ENCODE measurements at places on chromosomes 2 and 18.

DNA sequence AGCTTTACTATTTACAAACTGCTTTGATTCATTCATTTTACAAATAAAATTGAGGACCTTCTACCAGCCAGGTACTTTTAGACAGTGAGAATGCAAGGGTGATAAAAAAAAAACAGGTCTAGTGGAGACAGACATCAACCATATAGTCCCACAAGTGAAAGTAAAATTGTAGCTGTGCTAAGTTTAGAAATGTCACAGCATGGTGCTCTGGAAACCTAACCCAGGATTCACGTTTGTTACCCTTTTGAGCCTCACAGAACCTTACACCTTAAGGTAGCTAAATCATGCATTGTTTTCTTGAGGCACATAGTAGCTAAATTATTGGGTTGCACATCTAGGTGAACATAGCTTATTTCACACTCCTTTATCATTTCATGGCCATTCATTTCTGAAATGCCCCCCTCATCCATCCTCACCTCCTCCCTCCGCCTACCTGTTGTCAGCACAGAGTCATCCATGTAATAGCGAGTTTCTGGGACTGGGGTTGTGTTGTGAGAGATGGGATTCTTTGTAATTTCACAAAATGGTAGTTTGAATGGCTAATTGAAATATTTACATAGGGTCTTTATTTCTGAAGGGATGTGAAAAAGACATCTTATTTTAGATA, 7.1 kb downstream of the MTA3 start:
- DNase-seq, result no peak

- no peak for DNase-seq
Observed at GRCh38 chr2:186484062-186484735, 1.9 kb upstream of the ZC3H15 start.

DNA sequence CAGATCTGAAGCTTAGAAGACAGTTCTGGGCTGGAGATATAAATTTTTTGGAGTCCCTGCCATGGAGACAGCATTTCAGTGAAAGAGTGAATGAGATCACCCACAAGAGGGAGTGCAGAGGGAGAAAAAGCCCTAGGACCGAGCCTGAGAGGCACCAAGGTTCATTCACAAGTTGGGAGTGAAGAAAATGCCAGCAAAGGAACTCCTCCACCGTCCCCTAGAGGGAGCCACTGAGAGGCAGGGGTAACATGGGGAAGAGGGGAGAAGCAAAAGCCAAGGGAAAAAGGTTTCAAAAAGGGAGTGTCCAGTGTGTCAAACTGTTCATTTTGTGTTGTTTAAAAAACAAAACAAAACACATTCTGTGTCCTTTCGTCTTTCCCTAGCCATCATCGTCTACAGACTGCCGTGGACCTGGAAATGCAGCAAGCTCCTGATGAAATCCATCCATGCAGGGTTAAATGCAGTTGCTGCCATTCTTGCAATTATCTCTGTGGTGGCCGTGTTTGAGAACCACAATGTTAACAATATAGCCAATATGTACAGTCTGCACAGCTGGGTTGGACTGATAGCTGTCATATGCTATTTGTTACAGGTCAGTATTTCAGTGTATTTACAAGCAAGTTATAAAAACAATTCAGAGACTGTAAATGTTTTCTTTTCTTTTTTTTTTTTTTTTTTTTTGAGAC, 19.1 kb downstream of the CYBRD1 start:
- DNase-seq, result no peak

DNA sequence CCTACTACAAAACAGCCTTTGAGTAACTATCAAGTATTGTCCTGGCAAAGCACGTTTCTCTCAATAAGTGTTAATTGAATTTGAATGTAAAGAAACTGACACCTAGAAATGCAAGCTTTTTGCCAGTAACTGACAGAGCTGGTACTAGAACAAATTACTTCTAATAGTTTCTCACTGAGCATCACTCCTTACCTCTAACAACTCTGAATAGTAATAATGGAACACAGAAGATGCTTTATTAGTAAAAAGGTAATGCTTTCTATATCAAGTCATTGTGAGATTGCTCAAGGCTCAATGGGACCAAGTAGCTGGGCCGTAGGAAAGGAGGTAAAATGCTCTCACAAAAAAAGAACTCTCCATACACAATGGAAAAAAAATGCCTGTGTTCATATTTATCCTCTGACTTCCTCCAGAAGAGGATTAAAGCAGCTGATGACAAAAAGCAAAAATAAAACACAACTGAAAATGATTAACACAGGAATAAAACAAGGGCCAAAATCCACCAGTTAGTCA, 11.8 kb downstream of the RASGRP3 start:
- DNase-seq, result no peak

DNA sequence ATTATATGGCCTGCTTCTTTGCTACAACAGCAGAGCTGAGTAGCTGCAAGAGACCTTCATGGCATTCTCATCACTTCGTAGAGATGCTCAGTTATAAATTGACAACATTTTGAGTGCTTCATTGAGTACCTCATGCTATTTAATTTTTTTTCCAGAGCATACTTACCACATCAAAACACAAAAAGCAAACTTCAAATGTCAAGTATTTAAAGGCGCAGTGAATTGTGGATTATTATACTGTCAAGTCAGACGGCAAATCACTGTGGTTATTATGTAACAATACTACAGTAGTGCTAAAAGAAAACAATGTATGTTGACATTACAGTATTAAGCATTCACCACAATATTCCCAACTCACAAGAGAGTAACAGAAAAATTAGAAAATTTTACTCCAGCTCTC, 12.5 kb downstream of the ZC3H8 start:
- no peak for DNase-seq

DNA sequence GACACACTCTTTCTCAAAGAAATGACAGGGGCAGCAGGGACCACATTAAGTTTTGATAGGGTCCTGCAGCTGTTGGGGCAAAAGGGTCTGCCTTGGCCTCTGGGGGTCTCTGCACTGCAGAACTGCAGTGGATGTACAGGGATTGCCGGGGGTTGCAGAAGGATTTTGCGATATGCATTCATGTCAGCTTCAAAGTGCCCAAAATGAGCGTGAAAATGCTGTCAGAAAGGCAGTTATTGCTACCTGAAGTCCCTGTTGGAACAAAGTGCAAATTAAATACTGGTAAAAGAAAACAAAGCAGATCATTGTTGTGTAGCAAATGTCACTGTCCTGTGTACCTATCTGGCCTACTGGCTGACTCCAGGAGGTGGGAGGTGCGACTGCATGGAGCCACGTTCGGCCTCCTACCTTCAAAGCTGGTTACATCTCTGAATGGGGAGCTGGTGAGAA, 78.8 kb upstream of the MAP4K3 start:
- DNase-seq, result no peak

- no peak for DNase-seq
Observed at GRCh38 chr18:31070206-31070605, 27.7 kb upstream of the DSC3 start.

DNA sequence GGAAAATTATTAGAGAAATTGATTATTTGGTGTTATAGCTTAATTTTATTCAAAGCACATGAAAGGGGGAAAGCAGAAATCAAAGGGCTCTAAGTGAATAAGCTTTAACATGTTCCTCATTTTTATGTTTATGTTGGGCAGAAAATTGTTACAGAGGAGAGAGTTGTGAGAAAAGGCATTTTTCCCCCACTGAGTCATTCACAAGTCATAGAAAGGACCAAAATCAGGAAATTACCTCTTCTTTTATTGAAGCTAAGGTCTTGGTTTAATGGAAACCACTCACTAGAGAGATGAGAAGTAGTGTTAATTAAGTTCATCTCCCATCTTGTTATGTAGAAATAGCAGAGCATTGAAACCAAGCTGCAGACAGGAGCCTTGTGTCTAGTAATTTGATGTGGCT, 175.3 kb upstream of the THUMPD2 start:
- no peak for DNase-seq

DNA sequence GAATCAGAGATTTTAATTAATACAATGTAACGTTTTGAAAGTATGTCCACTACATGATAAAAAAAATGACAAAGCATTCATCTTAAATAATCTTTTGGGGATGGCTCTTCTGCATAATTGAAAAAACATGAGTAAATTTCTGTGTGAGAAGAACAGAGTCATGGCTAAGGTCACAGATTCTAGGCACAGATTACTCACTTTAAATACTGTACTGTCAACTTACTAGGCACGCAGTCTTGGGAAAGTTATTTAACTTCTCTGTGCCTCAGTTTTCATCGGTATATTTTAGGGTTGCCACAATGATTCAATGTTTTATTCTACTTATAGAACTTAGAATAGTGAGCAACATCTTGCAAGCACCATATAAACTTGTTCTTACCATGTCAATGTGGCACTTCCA, 49.2 kb downstream of the TMEFF2 start:
- DNase-seq, result no peak

DNA sequence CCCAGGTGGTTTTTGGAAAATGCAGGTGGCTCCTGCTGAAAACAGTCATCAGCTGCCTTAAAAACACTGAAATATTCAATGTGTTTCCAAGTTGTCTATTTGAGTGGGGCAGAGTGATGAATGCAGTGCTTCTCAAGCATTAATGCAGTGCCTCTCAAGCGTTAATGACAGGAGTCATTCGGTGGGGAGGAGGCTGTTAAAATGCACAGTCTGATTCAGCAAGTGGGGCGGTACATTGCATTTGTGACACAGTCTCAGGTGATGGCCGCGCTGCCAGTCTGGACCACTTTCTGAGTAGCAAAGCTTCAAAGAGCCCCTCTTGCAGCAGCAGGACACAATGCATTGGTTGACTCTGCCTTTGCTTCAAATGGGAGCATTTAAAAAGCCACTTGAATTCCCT, 231.4 kb upstream of the RGPD4 start:
- DNase-seq, result no peak

DNA sequence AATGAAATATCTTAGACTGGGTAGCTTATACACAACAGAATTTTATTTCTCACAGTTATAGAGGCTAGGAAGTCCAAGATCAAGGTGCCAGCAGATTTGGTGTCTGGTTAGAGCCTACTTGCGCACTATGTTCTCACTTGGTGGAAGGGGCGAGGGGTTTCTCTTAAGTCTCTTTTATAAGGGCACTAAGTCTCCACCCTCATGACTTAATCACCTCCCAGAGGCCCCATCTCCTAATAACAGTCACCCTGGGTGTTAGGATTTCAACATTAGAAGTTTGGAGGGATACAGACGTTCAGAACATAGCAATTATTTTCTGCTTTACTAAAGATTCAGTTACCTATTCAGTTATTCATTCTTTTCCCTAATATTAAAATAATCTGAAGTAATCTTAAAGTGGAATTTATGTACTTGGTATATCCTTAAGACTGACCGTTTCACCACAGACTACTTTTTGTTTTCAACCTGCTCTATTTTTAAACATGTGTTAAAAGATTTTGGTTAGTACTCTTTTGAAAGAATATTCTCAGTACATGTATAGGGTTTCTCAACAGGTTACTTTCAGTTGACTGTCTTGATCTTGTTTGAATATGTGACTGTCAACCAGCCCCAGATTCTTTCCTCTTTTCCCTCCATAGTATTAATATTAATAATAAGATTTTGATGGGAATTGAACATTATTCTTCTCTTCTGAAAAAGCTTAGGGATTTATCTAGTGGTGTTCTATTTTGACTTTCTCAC, 130.0 kb downstream of the TAF4B start:
- DNase-seq, result no peak

DNA sequence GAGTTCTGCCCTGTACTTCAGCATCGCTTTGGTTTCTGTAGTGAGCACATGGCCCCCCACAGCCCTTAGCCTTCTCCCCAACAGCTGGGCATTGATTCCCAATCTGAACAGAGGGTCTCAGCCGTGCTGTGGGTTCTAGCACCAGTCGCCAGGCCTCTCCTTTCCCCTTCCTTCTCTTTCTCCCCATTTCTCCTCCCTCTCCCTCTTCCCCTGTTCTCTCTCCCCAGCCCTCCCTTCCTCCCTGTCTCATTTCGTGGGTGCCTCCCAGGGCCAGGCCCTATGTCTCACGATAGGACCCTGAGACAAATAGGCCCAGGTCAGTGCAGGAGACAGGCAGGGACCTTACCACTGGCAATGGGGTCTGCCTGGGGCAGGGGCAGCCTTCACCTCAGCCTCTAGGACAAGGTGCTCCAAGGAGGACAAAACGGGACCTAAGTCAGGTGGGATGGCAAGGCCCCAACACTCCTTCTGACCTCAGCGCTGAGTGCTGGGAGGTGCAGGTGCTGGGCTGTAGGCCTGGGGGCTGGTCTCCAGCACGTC, 143.4 kb upstream of the GPC1 start:
- DNase-seq, result no peak

- no peak for DNase-seq
Observed at GRCh38 chr2:46297546-46298271, 502 bp downstream of the EPAS1 start.

DNA sequence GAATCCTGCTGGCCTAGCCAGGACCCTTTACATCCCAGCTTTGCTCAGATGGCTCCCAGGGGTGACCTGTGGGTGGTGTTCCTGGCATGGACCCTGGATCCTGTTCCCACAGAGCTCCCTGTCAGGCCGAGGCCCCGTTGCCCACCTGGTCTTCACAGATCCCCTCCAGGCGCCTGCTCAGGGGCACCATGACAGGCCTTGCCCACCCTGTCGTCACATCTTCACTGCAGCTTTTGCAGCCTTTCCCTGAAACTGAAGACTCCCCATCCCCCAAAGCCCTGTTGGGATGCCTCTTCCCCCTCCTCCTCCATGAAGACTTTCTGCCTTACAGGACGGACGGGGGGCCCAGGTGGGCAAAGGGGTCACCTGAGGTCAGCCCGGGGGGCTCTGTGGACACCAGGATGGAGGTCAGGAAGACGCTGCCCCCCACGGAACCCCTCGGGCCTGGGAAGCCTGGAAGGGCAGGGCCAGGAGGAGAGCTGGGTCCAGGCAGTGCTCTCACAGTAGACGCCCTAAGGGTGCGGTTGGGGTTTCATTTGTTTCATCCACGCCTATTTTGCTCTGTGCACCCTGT, 13.0 kb upstream of the KIF1A start:
- no peak for DNase-seq

DNA sequence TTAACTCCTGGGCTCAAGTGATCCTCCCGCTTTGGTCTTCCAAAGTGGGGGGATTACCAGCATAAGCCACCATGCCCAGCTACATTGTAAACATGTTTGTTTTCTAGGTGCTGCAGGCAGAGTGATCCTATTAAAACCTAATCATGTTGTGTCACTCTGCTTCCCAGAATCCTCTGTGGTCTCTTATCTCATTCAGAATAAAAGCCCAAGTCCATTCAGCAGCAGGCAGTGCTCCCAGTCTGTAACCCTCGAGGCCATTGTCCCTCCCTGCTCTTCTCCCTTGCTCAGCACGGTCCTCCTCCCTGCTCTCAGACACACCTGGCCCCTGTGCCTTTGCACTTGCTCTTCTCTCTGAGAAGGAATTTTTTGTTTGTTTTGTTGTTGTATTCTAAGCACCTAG, 11.1 kb upstream of the CABYR start:
- DNase-seq, result no peak

All from NCI-H1092 (cell line).